Thoracic aorta (tissue), 2 donors: ENCODE measurements at places on chromosomes 1 and 21. TPM values are rescaled to one million over a fixed set of nuclear protein-coding genes. Genes with fewer than 3 reads are reported as not detected.

- DNase-seq: no peak
These were observed 18.1 kb downstream of the TSEN15 start for GRCh38 chr1:184069675-184070074.

OR2T35 gene
- total RNA-seq: not detected

GRCh38 chr1:53409233-53409632 is 50.0 kb upstream of the DMRTB1 start:
- no peak for DNase-seq

GUCA2A gene
- total RNA-seq: not detected

DNA sequence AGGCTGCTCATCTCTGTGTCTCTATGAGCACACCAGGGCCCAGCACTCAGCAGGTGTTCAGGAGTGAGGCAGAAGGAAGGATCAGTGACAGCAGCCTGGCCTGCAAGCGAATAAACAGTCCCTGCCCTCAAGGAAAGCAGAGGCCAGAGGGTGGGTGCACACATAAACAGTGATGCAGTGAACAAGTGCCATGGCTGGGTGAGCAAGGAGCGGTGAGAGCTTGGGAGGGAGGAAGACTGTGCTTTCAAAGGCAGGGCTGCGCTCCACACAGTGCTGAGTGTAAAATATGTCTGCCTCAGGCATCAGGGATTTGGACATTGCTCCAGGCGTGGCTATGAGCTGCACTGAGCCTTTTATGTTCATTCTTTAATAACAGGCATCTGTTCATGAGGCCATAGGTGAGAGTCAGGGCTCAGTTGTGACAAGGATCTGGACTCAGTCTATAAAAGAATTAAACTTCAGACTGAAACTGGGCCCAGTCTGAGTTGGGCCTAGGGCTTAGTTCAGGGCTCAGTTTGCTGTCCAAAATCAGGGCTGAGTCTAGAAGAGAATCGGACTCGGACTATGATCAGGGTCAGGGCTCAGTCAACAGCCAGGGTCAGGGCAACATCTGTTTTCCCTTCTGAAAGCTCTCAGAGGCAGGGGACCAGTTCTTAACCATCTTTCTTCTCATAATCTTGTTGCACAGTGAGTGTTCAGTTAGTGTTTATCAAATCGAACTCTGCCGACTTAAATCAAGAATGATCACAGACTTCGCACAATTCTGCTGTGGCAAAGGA is 213.7 kb downstream of the FOXD2 start:
- no peak for DNase-seq

BATF3 gene
- 2.2 TPM for total RNA-seq

TCEANC2 gene
- total RNA-seq: 2.0 TPM

DNA sequence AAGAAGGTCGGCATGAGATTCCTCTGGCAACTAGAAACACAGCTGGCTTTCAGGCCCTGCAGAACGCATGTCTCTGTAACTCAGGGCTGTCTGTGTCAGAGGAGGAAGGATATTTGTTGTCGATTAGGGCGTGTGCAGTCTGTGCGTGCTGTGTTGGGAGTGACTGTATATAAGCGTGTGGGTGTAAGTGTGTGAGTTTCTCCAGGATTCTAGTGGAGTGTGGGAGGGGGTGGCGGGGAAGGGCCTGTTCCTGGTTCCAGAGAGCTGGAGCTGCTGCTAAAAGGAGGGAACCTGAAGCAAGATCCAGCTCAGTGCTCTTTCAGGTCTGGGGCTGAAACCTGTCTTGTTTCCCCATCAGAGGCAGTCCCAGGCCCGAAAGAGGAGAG is 74.3 kb downstream of the SLC16A1 start:
- DNase-seq: no peak

- DNase-seq: no peak
These were observed 2.4 kb downstream of the CD84 start for GRCh38 chr1:160576884-160577283.

USP48 gene
- total RNA-seq: 77.5 TPM

GRCh38 chr1:74508449-74508848 is 4.0 kb downstream of the LRRC53 start:
- DNase-seq: no peak

- no peak for DNase-seq
These were observed 171.9 kb upstream of the CSF3R start for GRCh38 chr1:36654586-36654985.

DNA sequence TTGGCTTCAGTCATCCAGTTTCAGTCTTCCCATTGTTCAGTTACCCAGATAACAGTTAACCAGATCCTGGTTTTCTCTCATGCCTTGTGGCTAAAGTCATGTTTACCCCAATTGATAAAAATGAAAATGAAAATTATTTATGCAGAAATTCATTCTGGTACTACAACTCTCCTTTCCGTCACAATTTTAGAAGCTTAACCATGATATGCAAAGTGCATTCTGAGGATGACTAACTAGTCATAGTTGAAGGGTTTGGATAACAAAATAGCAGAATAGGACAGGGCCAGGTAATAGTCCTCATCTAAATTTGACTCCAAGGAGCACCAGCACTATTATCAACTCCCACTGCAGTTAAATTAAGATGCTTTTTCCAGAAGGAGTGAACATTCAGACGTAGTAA is 94.7 kb downstream of the NTMT2 start:
- DNase-seq: no peak

RNU1-4 gene
- under 0.01 TPM for total RNA-seq

CRYAA gene
- total RNA-seq: not detected

NLRP3 gene
- 5.1 TPM for total RNA-seq

DNA sequence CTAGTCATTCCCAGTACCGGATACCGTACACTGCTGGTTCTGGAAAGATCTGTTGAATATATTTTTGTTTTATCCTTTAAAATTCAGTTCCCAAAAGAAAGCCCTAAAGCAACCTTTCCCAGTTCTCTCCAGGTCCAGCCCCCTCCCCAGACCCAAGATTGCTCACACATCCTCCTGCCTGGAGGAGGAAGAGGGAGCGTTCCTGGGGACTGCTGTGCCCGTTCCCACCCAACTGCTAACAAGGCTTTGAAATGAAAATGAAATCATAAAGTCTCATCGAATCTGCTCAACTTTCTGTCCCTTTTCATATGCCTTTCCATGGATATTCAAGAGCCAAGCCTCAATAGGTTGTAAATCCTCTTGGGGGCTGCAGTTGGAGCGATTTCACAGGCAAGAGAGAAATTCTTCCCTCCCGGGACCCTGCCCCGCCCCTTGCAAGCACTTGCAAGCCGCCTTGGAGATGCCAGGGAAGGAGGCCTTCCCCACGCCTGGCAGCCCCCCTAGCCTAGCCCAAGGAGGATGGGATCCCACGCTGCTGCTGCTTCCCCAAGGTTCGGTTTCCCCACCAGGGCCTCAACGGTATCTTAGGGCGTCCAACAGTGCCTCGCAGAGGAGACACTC is 113.2 kb upstream of the CACHD1 start:
- DNase-seq: no peak

RHD gene
- total RNA-seq: not detected

DNA sequence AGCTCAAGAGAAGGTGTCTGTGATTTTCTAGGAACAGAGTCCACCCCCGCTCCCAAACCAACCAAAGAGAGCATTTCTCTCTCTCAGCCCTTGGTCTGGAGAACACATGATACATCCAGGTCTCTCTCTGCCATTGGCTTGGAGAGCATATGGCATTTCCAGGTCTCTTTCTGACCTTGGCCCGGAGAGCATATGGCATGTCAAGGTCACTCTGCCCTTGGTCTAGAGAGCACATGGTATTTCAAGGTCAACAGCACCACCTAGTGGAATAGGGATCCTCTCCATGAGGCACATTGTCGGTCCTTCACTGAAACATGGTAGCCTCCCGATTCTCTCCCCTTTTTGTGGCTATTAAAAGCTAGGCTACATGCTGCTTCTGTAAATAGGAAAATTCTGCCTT is 437.7 kb upstream of the OLFM3 start:
- DNase-seq: no peak

DNA sequence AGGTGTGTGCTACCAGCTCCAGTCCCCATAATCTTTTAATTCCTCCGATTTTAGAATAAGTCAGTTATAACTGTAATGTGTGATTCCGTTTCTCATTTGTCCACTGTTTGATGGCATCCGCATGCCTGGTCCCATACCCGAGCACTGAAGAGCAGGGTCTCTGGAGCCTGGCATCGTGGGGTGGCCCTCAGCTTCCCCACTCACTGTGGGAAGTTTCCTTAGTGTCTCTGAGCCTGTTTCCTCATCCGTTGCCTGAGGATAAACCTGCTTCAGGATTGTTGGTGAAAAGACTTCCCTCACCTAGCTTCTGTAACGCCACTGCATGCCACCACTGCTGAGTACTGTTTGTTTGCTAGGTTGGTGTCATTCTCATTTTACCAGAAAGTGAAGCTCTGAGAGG is 19.5 kb downstream of the PARK7 start:
- no peak for DNase-seq

GRCh38 chr1:16258591-16259135 is 21.7 kb upstream of the CPLANE2 start:
- no peak for DNase-seq

GRCh38 chr1:17802164-17802563 is 47.0 kb downstream of the ACTL8 start:
- no peak for DNase-seq

TTC13 gene
- total RNA-seq: 35.0 TPM

DNA sequence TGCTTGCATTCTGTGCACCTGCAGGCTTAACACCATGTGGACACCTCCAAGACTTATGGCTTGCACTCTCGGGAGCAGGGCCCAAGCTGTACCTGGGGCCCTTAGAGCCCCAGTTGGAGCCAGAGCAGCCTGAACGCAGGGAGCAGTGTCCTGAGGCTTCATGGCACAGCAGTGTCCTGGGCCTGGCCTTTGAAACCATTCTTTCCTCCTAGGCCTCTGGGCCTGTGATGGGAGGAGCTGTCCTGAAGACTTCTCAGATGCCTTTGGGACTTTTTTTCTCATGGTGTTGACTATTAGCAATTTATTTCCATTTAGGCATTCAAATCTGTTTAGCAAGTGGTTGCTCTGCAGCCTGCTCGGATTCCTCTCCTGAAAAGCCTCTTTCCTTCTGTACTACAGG is 11.0 kb downstream of the RPTN start:
- no peak for DNase-seq

GRCh38 chr1:41023279-41023990 is 1.9 kb upstream of the SLFNL1 start:
- no peak for DNase-seq

PGLYRP3 gene
- total RNA-seq: not detected

ZNF683 gene
- total RNA-seq: not detected

- DNase-seq: no peak
These were observed 149.6 kb upstream of the C1orf87 start for GRCh38 chr1:60223158-60223557.

HPDL gene
- total RNA-seq: not detected

- DNase-seq: no peak
These were observed 51.1 kb downstream of the GLUL start for GRCh38 chr1:182340233-182341058.

OR10T2 gene
- total RNA-seq: not detected

LYPD8 gene
- total RNA-seq: not detected

GRCh38 chr1:15965228-15965767 is 10.6 kb downstream of the ZBTB17 start:
- DNase-seq: no peak

CTSS gene
- total RNA-seq: 64.7 TPM

DNA sequence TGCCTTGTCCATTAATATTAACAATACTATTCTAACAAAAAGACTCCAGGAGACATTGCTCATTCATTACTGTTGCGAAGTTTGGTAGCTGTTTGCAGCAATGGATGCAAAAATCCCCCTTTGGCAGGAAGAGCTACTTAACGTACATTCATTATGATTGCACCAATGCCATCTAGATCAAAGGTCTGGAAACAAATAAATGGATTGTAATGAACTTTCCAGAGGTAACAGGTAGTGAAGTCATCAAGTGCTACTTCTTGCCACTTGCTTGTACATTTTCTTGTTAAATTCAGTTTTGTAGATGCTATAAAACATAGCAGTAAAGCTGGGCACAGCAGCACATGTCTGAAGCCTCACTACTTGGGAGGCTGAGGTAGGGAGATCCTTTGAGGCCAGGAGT is 93.9 kb downstream of the DDAH1 start:
- no peak for DNase-seq

CLCA1 gene
- not detected for total RNA-seq

- DNase-seq: no peak
These were observed 9.8 kb downstream of the C1orf35 start for GRCh38 chr1:228093050-228093906.

PRDX6 gene
- 102 TPM for total RNA-seq

ZBTB8B gene
- not detected for total RNA-seq

GRCh38 chr1:215285013-215285800 is 202.7 kb downstream of the KCNK2 start:
- DNase-seq: no peak

GRCh38 chr1:1432951-1433803 is 2.3 kb upstream of the VWA1 start:
- DNase-seq: no peak

GRCh38 chr1:43447891-43448708 is 5.6 kb downstream of the HYI start:
- no peak for DNase-seq

- no peak for DNase-seq
These were observed 4.1 kb downstream of the ANGPTL3 start for GRCh38 chr1:62601457-62601856.

DNA sequence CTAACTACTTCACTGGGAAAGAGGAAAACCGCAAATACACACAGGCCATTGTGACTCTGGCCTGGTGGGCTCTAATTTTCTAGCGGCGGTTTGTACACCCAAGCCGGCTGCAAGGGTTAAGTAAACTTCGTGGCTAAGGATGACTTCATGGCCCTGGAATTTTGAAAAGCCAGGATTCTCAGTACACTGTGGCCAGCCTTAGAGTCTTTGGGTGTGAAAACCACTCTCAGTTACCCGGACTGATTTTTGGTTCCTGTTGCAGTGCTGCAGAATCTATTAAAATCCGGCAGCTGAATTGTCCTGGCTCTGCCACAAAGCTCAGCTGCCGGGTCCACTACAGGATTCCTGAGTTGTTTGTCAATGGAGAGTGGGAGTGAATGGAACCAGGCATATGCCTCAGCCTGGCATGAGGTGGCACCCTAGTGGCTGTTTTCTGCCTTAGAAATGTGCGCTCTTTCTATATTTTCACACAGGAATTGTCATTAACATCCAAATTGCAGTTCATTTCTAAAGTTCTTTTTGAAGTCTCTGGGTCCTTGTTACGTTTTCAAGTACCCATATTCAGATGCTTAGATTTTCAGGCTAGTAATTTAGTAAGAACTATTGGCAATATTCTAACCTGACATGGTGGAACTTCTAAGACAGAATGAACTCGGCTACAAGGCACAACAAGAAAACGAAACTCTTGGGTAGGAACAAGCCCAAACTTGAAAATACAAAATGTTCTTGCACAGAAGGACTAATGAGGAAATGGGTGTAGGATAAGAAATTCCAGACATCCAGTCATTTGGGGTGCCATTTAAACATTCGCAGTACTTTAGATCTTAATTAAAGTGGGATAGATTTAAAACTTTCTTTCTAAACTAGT is 255.9 kb downstream of the NFIA start:
- DNase-seq: peak; percentile 50

DNA sequence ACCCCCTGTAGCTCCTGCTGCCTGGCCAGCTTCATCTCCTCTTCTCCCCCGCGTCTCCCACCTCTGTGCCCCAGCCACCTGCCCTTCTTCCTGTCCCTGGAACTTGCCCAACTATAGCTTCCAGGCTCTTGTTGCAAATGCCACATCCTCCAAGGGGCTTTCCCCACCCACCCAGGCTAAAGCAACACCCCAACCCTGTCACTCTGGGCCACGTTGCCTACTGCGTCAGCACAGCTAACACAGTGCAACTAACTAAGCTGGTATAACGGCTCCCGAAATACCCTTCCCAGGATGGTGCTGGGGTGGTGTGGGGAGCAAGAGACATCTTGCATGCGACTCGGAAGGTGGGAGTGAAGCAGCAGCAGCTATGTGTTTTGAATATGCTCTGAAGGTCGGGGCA is 19.7 kb downstream of the CAMK2N1 start:
- no peak for DNase-seq

HFM1 gene
- 1.4 TPM for total RNA-seq
